ENCODE measurements at places on chromosomes 6 and 20. TPM values are rescaled to one million over a fixed set of nuclear protein-coding genes. Genes with fewer than 3 reads are reported as not detected.

The BFSP1 gene
- total RNA-seq, result 1.0 TPM

GRCh38 chr20:54212226-54212625 lies 4.3 kb downstream of the PFDN4 start:
- DNase-seq, result no peak

GRCh38 chr6:162539321-162539720 lies 188.2 kb downstream of the PRKN start:
- DNase-seq, result no peak

DNA sequence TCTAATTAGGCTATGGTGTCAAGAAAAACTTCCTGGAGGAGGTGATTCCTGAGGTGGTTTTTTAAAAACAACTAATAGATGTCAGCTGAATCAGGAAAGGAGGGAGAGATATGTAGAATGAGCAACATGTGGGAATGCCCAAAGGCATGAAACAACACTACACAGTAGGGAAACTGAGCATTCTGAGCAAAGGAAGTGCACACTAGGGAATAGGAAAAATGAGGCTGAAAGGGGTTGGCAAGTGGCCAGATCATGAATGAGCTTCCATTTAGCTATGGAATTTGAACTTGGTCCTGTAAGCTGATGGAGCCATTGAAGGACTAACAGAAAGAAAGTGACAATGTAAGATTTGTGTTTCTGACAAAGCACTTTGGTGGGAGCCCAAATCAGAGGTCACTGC lies 16.9 kb upstream of the SLC35F1 start:
- no peak for DNase-seq

Measured in ureter (tissue), 1 donor.